ENCODE measurements at places on chromosomes 1 and 21. TPM values are rescaled to one million over a fixed set of nuclear protein-coding genes. Genes with fewer than 3 reads are reported as not detected.

DNA sequence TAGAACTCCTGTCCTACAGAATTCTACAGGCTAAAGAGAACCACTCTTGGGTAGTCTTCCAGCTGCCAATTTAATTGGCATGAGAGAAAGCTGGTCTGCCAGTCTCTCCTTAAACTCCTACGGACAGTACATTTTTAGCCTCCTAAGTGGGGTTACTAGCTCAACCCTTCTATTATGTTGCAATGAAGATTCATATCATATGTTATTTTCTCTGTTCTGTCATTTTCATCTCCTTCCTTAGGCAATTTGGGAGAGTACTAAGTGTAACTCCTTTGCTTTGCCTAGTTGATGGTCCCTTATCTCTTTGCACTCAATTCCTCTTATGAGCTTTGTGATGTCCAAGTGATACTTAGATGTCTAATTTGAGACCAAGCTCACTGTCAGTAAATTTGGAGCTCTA is 14.0 kb downstream of the GNAT2 start:
- H3K27me3 ChIP-seq = no peaks in the 10 kb centered on the region
- no peak overlapping the region for H3K4me3 ChIP-seq
- no peak for DNase-seq
- no peaks in the 10 kb centered on the region for H3K4me1 ChIP-seq

DNA sequence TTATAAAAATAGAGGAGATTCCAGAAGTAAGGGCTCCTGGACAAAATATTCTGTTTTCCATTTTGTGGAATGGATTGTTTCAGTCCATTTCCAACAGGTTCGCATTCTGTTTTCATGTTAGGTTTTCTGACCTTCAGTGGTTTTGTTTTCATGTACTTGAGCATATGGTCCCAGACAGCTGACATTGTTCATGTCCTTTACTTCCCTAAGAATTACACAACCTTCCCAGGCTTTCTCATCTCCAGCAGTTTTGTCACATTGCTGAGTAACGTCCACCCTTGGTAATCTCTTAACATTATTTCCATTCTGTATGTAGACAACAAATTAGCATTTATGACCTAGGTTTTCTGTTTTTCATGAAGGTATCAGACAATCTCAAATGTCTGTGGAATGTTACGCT is 21.0 kb upstream of the ERRFI1 start:
- peak overlapping the region; percentile 96 for H3K27ac ChIP-seq
- H3K4me1 ChIP-seq = peaks cover 37% of the 10 kb centered on the region
- H3K36me3 ChIP-seq = no peaks in the 10 kb centered on the region
- H3K4me3 ChIP-seq = no peak overlapping the region
- no peaks in the 10 kb centered on the region for H3K27me3 ChIP-seq

The OR2T35 gene
- polyA plus RNA-seq = not detected

DNA sequence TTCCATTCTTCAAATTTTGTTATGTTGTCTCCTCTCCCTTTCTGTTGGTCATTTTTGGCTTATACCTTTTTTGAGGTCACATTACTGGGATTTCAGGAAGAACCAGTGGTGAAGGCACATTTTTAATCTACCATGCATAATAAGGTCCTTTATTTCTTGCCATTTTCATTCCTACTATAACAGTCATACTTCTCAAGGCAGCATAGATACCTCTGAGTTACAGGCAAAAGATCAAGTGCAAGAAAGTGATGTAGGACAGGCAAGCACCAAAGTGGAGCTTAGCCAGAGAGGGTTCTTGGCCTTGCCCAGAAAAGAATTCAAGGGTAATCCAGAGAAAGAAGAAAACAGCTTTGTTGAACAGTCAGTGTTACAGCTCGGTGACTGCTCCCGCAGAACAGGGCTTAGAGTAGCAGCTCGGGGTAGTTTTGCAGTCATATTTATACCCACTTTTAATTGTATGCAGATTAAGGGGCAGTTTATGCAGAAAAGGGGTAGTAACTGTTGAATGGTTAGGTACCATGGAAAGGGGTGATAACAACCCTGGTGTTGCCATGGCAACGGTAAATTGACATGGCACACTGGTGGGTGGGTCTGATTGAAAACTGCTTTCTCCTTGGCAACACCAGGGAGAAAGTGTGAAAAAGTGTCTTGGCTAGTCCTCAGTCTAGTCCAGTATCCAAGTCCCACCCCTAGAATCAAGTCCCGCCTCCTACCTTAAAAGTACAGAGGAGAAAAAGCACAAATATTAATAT is 39.6 kb upstream of the DOCK7 start:
- no peak for DNase-seq
- H3K36me3 ChIP-seq = no peaks in the 10 kb centered on the region
- H3K27me3 ChIP-seq = no peaks in the 10 kb centered on the region
- H3K4me3 ChIP-seq = no peak overlapping the region

The SLC16A4 gene
- 0.36 TPM for polyA plus RNA-seq

GRCh38 chr1:36231191-36231590 is 6.9 kb downstream of the THRAP3 start:
- H3K4me3 ChIP-seq = no peak overlapping the region
- H3K27ac ChIP-seq = no peak overlapping the region
- peaks cover 13% of the 10 kb centered on the region for H3K36me3 ChIP-seq
- no peaks in the 10 kb centered on the region for H3K27me3 ChIP-seq

GRCh38 chr1:21232044-21232443 is 55.3 kb upstream of the EIF4G3 start:
- no peaks in the 10 kb centered on the region for H3K27me3 ChIP-seq
- no peak for DNase-seq
- H3K36me3 ChIP-seq = peaks cover 16% of the 10 kb centered on the region
- no peak overlapping the region for H3K4me3 ChIP-seq

The C1orf115 gene
- 0.72 TPM for polyA plus RNA-seq

DNA sequence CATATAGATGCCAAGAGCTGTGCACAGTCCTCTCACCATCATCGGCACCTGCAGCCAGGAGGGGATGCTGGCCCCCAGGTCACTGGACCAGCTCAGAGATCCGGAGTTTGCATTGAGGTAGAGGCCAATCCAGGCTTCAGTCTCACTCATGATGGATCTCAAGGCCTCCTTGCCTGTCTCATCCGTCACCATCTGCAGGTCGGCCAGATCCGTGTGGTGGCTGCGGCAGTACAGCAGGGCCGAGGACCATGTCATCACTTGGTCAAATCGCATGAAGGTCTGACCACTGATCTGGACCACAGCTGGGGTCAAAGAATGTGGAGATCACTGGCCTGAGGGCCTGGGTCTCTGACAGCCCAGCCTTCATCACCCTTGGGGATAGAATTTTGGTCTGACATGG is 6.6 kb downstream of the CLEC20A start:
- no peaks in the 10 kb centered on the region for H3K27me3 ChIP-seq
- no peak for DNase-seq
- H3K36me3 ChIP-seq = no peaks in the 10 kb centered on the region
- no peak overlapping the region for H3K4me3 ChIP-seq
- H3K27ac ChIP-seq = no peak overlapping the region

The SIPA1L2 gene
- 3.1 TPM for polyA plus RNA-seq

Data from keratinocyte (primary cell).